Spinal cord (tissue), 10 donors: ENCODE measurements at places on chromosomes 2 and 18. TPM values are rescaled to one million over a fixed set of nuclear protein-coding genes. Genes with fewer than 3 reads are reported as not detected.
A peak's percentile ranks its signal among the peaks of the same experiment; 100 is the strongest.

DNA sequence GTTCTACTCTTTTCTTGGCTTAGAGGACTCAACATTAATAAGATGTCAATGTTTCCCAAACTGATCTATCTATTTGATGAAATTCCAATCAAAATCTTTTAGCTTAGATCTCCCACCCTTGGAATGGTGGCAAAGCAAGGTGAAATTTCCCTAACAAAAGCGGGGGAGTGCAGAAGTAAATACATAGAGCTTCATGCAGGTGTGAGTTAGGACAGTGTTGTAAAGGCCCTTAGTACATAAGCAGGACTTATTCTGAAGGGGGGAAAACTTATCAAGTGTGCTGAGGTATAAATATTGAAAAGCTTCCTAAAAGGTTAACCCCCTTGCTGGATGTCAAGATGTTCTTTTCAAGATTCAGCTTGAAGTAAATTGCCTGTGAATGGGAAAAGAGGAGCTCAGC lies 608.6 kb upstream of the CELF4 start:
- no peak overlapping the region for H3K4me3 ChIP-seq
- no peak overlapping the region for H3K27ac ChIP-seq
- H3K36me3 ChIP-seq: no peaks in the 10 kb centered on the region
- H3K4me1 ChIP-seq: no peaks in the 10 kb centered on the region
- no peaks in the 10 kb centered on the region for H3K27me3 ChIP-seq

DNA sequence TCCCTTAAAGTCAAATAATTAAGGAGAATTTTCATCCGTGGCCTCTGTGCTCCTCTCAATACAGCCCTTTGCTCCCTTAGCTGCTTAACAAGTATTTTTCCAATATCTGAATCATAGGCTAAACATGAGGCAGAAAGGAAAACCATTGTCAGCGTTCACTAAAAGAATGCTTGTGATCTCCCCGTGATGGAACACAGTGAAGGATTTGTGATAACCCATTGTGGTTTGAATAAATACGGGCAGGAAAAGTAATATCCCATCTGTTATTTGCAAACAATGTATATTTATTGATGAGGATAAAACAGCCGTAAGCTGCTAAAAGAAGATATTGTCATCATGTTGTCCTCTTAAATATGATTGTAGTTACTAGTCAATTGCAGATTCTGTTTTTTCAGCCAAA lies 258.1 kb downstream of the NAPG start:
- H3K27ac ChIP-seq: no peak overlapping the region
- no peaks in the 10 kb centered on the region for H3K27me3 ChIP-seq
- DNase-seq: no peak
- no peak overlapping the region for H3K4me3 ChIP-seq
- no peaks in the 10 kb centered on the region for H3K4me1 ChIP-seq

The FOXI3 gene
- 0.06 TPM for total RNA-seq

DNA sequence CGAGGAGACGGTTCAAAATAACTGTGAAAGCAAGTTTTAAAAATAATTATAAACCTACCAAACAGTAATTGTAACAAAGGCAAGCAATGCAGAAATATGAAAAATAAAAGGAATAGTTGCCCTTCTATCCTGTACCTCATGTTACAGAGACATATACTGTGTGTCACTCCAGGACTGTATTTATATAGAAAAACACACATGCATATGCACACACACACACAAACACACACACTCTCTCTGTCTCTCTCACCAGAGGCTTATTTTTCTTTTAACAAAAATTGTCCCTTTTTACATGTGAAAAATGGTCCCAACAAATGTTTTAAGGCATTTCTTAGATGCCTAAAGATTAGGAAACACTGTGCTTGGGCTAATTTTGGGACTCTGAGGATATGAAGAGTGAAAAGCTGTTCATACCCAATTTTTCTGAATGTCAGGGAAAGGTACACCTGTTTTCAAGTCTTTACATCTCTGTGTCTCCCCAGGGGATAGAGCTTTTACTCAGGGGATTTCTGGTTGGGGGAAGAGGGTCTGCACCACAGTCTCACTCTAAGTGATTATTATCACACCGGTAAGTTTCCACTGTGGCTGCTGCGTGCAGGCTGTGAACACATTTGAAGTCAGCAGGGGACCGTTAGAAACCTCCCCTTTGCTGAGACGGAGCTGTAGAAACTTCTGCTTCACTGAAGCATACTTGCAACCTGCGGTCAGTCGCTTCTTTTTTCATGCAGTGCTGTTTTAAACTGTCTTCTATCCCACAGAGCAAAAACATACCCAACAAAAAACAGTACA lies 51.4 kb upstream of the SPAG16 start:
- H3K27ac ChIP-seq: no peak overlapping the region
- H3K36me3 ChIP-seq: no peaks in the 10 kb centered on the region
- no peak overlapping the region for H3K4me3 ChIP-seq
- H3K27me3 ChIP-seq: no peaks in the 10 kb centered on the region

GRCh38 chr2:206095536-206096332 lies 9.8 kb upstream of the INO80D start:
- no peak overlapping the region for H3K4me3 ChIP-seq
- H3K4me1 ChIP-seq: no peaks in the 10 kb centered on the region
- no peaks in the 10 kb centered on the region for H3K27me3 ChIP-seq

The POU3F3 gene
- total RNA-seq: 27.0 TPM

The PLB1 gene
- 5.5 TPM for total RNA-seq

The PDE6D gene
- total RNA-seq: 40.4 TPM

The DSG1 gene
- 1.5 TPM for total RNA-seq

The UGT1A1 gene
- not detected for total RNA-seq

The ZAP70 gene
- 0.40 TPM for total RNA-seq

- no peak overlapping the region for H3K4me3 ChIP-seq
- no peak for DNase-seq
- no peak overlapping the region for H3K27ac ChIP-seq
- no peaks in the 10 kb centered on the region for H3K36me3 ChIP-seq
- H3K27me3 ChIP-seq: no peaks in the 10 kb centered on the region
- H3K4me1 ChIP-seq: no peaks in the 10 kb centered on the region
Measured at GRCh38 chr18:41798879-41799278, 156.2 kb upstream of the PIK3C3 start.

GRCh38 chr2:25276569-25277465 lies 64.9 kb downstream of the DNMT3A start:
- H3K4me1 ChIP-seq: peaks cover 54% of the 10 kb centered on the region
- peak overlapping the region; percentile 69 for H3K27ac ChIP-seq
- no peak overlapping the region for H3K4me3 ChIP-seq
- H3K27me3 ChIP-seq: no peaks in the 10 kb centered on the region

DNA sequence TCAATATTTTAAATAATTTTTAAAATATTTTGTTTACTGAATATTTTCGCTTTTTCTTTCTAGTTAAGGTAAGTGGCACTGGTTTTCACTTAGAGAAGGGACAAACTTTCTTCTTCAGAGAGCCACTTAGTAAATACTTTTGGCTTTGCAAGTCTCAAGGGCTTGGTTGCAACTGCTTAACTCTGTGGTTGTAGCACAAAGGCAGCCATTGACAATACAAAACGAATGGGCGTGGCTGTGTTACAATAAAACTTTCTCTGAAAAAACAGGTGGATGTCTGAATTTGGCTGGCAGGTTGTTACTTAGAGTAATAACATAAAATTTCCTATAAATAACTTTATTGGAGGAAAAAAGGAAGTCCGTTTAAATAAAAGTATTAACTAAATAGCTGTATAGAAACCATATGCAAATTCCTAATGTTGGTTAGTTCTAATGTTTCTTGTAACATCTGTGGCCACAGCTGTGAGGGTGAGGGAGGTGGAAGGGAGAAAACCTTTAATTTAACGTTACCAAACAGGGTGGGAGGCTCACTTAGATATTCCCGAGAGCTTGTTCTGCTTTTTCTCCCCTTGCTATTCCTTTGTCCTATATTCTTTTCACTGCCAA lies 62.4 kb upstream of the TNP1 start:
- peaks cover 4% of the 10 kb centered on the region for H3K4me1 ChIP-seq
- H3K4me3 ChIP-seq: no peak overlapping the region
- DNase-seq: no peak

The NT5DC4 gene
- 0.10 TPM for total RNA-seq

The AMER3 gene
- total RNA-seq: 4.5 TPM

The CYP26B1 gene
- 9.8 TPM for total RNA-seq

The MAB21L4 gene
- not detected for total RNA-seq

The DSEL gene
- total RNA-seq: 45.3 TPM

DNA sequence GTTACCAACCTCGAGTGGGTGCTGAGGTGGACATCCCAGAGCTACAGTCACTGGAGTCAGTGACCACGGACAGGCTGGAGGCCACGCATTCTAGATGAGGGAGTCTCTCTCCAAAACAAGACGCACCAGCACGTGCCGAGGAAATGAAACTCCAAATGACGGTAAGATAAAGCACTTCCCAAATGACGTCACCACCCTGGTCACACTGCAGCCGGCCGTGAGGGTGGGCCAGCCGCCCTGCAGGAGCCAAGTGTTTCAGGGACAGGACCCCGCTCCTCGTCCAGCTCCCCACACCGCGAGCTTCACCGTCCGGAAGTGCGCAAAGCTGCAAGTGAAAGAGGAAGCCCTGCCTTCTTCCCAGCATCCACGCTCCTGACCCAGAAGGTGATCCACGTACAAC lies 99.4 kb downstream of the ZNF516 start:
- H3K4me3 ChIP-seq: no peak overlapping the region
- DNase-seq: no peak
- H3K27ac ChIP-seq: no peak overlapping the region
- peaks cover 26% of the 10 kb centered on the region for H3K4me1 ChIP-seq
- H3K36me3 ChIP-seq: peaks cover 9% of the 10 kb centered on the region

The NEMP2 gene
- total RNA-seq: 5.7 TPM

The MRPL53 gene
- total RNA-seq: 80.6 TPM

DNA sequence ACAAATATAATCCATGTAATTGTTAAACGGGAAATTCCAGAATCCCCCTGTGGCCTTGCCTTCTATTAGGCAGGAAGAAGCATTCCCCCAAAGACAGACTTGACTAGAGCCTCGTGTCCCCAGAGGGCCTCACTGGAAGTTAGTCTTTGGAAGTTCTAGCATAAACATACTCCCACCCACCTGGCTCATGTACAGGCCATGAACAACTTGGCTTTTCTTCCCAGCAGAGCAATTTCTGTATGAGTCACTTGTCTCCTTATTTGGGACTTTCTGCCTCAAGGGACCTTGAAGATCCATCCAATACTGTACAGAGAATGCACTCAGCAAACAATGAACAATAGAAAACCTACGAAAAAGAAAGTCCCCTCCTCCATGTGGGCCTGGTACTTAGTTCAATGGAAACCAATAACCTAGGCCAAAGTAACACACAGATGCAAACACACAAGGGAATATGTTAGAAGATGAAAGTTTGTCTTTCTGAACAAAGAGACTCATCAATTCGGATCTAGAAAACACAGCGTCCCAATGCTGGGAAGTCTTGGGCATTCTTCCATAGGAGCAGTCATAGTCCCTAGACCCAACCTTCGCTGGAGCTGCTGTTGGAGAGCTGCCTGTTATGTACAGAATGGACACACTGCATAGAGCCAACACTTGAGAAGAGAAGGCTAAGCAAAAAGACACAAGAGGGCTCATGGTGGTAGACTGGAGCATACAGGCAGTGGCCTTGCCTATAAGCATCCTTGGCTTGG lies 303.5 kb downstream of the HRH4 start:
- no peaks in the 10 kb centered on the region for H3K4me1 ChIP-seq

DNA sequence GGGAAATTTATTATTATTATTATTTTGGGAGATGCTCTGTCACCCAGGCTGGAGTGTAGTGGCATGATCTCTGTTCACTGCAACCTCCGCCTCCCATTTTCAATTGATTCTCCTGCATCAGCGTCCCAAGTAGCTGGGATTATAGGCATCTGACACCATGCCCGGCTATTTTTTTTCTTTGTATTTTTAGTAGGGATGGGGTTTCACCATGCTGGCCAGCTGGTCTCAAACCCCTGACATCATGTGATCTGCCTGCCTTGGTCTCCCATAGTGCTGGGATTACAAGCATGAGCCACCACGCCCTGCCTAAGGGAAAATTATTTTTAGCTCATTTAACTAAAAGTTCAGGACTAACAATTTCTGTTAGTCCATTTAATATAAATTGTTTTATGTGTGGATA lies 109.2 kb upstream of the SESTD1 start:
- no peak overlapping the region for H3K4me3 ChIP-seq
- no peak for DNase-seq
- no peaks in the 10 kb centered on the region for H3K27me3 ChIP-seq

The SERPINB3 gene
- not detected for total RNA-seq

GRCh38 chr2:150812664-150813367 lies 325.3 kb upstream of the RND3 start:
- no peaks in the 10 kb centered on the region for H3K4me1 ChIP-seq
- H3K36me3 ChIP-seq: no peaks in the 10 kb centered on the region
- DNase-seq: no peak
- no peak overlapping the region for H3K27ac ChIP-seq

The KLHL41 gene
- total RNA-seq: 3.9 TPM

- H3K27ac ChIP-seq: no peak overlapping the region
- H3K4me3 ChIP-seq: no peak overlapping the region
- DNase-seq: no peak
- no peaks in the 10 kb centered on the region for H3K36me3 ChIP-seq
Measured at GRCh38 chr2:190515687-190516086, 18.8 kb downstream of the NEMP2 start.

The RND3 gene
- total RNA-seq: 61.1 TPM
